ENCODE measurements at places on chromosomes 1 and 21. TPM values are rescaled to one million over a fixed set of nuclear protein-coding genes. Genes with fewer than 3 reads are reported as not detected.

Gene CR1L
- not detected for total RNA-seq

GRCh38 chr1:44025816-44026215, 5.4 kb downstream of the SLC6A9 start:
- peak; percentile 80 for DNase-seq

DNA sequence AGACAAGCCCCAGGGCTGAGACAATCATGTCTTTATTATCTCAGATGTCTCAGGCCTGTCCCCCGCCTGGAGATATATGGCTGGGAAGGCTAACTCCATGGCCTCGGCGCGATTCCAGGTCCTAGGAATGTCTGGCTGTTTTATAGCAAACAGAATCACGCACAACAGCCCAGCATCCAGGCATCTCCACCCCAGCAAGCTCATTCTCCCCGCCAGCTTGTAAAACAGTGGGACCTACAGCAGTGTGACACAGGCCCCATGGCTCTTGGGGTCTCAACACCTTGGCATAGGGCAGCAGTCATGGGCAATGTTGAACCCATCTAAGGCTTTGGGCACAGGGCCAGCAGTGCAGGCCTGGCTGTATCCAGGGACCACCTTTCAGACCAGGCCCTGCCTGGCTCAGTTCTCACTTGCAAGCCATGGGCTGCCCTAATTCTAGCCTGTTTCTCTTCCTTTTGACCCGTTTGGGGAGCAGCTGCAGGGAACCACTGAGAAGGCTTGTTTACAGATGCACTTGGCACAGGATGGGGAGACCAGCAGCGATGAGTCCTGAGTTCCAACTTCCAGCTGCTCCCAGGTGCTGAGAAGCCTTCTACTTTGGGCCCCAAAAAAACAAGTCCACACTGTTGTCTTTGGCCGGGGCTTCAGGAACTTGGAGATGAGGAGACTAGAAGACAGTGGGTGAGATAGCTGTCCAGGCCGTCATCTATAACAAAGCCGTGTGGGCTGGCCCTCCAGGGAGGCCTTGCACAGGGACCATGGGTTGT, 34.4 kb downstream of the WNT4 start:
- DNase-seq, result peak; percentile 81

Gene NCF2
- total RNA-seq, result 7.9 TPM

- DNase-seq, result no peak
These were observed 7.1 kb downstream of the RHOU start for GRCh38 chr1:228742281-228742860.

Gene KLHL17
- 8.1 TPM for total RNA-seq

DNA sequence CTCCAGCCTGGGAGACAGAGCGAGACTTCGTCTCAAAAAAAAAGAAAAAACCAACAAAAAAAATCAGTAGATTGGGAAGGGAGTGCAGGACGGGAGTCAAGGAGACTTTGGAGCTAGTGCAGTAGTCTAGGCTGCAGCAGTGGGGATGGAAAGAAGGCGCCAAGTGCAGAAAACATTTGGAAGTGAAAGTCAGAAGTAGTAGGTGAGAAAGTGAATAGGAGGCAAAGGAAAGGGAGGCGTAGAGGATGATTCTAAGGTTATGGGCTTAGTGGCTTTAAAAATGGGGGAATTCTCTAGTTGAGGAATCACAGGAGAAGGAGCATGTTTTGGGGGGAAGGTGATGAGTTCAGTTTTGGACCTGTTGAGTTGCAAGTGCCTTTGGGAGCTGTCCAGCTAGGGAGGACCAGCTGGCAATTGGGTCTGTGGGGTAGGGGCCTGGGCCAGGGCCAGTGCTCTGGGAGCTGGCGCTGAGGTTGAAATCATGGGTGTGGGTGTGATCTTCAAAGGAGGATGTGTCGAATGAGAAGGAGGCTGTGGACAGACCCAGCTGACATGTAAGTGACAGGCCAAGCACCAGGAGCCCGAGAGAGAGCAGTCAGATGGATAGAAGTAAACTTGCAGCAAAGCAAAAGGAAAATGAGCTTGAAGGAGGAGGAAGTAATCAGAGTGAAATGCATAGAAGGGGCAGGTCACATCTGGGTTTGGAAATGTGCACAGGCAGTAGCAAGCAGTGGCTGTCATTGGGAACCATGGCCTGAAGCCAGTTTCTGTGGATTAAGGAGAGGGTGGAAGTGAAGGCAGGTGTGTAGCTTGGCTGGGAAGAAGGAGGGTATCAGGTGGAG, 15.8 kb downstream of the TMCC2 start:
- DNase-seq, result no peak

Gene FAM131C
- total RNA-seq, result not detected

GRCh38 chr21:43354026-43354420, 72.9 kb downstream of the SIK1 start:
- DNase-seq, result no peak

- no peak for DNase-seq
These were observed 15.1 kb downstream of the AIDA start for GRCh38 chr1:222697203-222697602.

DNA sequence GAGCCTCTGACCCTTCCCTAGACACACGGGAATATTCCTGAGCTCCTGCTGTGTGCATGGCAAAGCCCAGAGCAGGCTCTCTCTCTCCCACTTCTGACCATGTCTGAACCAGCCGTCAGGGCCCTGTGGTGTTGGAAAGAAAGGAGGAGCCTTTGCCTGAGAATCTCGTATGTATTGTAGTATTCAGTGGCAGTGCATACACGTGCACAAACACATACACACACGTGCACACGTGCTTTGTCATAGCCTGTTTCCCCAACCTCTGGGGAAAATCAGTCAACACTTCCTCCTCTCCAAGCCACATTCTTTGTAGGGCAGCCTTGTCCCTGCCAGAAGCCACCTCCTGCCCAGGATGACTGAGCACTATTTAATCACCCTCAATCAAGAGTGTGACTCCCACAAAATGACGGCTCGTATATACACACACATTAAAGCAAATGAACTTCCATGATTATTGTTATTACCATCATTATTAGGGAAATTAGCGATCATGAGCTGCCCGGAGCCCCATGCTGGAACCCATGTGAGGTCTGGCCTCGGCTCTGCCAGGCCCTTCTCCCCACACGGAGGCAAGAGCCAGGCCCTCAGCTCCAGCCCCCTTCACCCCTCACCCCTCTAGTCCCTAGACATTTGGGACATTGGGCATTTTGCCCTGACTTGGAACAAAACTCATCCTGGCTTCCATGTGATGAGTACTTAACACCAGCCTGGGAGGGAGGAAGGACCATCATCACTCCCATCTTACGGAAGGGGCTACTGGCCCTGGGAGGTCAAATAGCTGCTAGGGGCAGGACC, 331.9 kb downstream of the NPHP4 start:
- no peak for DNase-seq
